ENCODE measurements at places on chromosomes 4 and X.

DNA sequence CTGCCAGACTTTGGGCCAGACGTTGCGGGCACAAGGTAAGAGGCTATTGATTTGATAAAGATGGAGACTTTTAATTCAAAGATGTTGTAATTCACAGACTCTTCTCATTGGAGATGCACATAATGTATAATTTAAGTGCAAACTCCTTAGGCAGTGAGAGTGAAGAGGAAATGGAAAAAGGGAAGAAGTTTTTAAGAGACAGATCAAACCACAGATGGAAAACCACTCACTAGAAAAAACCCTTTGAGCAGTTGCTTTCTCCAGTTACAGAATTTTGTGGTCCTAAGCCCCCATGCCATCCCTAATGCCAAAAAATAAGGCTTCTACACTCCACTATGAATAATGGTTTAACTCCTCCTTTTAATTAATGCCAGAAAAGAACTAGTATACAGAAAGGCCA, 977.1 kb upstream of the PRKX start:
- no peak for DNase-seq

DNA sequence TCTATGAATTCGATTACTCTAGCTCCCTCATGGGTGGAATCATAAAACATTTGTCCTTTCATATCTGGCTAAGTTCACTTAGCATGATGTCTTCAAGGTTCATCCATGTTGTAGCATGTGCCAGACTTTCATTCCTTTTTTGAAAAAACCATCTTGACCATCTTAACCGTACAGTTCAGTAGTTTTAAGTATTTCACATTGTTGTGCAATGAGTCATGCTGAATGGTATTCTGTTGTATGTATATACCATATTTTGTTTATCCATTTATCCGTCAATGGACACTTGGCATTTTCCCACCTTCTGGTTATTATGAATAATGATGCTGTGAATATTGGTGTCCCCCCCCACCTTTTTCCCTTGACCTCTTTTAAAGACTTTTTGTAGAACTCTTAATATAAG, 72.4 kb upstream of the TLR2 start:
- DNase-seq = no peak

DNA sequence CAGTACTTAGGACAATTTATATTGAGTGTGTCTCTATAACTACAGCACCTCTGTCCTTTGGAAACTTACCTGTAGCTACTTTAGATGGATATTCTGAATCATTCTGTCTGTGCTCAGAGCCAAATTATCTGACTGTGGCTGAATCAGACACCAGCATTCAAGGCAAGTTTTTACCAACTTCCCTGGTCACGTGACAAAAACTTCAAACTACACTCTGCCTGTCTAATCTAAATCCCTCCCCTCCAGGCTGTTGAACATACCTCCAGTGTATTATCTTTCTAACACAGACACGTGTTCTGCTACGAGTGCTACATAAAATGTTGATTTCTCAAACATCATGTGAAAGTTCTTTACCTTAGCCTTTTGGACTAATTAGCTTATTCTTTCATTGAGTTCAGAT, 641.2 kb upstream of the CPEB2 start:
- no peak for DNase-seq

DNA sequence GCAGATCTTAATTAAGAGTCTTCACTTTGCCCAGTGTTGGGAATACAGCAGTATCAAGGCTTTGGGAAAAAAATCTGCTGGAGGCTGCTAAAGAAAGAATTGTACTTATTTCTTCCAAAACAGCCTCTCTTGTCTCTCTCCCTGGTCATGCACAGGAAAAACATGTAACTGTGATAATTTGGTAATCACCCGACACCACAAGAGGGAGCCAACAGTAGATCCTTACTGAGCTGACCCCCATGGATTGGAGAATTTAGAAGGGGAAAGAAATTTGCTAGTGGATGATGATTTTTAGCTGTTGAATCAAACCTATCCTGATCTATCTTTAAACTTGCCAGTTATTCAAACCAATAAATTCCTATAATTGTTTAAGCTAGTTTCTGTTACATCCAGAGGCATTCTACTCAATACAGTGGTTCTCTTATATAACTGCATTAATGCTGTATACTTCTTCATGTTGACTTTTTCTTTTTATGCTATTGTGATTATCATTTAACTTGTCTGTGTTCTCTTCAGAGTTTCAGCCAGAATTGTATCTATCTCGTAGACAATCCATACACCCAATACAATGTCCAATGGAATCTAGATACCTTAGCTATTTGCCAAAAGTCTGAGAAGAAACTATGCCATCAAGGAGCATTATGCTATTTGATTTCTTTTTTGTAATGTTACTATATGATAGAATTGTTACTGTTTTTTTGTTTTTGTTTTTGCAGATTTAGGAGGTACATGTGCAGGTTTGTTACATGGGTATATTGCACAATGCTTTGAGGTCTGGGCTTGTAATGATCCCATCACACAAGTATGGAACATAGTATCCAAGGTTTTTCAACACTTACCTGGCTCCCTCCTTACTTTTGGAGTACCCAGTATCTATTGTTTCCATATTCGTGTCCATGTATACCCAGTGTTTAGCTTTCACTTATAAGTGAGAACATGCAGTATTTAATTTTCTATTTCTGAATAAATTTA, 31.3 kb upstream of the ARHGEF38 start:
- DNase-seq = peak; percentile 5

DNA sequence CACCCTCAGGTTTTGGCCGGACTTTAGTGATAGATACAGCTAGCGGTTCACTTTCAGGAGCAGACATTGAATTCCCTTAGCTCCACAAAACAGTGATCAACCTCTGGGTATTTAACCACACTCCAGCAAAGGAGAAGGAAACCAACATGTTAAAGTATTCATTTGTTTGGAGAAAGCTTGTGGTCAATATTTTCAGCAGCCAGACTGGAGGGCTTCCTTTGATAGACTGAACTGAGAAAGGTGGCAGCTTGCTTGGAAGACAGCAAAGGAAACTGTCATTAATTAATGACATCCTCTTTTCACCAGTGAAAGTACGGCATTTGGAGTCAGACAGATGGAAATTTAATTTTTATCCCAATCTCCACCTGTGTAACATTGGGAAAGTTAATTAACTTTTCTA, 289.1 kb upstream of the CLNK start:
- DNase-seq = no peak

DNA sequence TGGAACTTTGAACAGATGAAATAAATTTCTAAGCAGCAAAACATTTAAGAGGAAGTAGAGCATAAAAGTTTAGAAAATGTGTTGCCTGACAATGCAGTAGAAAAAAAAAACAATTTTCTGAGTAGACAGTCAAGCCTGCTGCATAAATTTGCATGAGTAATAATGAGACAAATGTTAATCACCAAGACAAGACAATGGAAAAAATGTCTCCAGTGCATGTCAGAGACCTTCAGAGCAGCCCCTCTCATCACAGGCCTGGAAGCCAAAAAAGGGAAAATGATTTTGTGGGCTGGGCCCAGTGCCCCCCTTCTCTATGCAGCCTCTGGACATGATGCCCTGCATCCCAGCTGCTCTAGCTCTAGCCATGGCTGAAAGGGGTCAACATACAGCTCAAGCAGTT, 204.6 kb downstream of the COX18 start:
- DNase-seq = no peak
